ENCODE measurements at places on chromosomes 5 and 9. TPM values are rescaled to one million over a fixed set of nuclear protein-coding genes. Genes with fewer than 3 reads are reported as not detected.

The FAM221B gene
- total RNA-seq, result not detected

The GARNL3 gene
- 3.3 TPM for total RNA-seq

The FAM81B gene
- total RNA-seq, result not detected

The CNOT8 gene
- total RNA-seq, result 42.7 TPM

The DRD1 gene
- not detected for total RNA-seq

The GPR21 gene
- total RNA-seq, result 3.8 TPM

The ADGRD2 gene
- under 0.01 TPM for total RNA-seq

The JAKMIP2 gene
- total RNA-seq, result not detected

The SH3GL2 gene
- total RNA-seq, result 0.06 TPM

The SLC22A4 gene
- 4.7 TPM for total RNA-seq

The PTGES2 gene
- 63.5 TPM for total RNA-seq

The NTNG2 gene
- total RNA-seq, result under 0.01 TPM

The MYMK gene
- total RNA-seq, result not detected

The TRIM14 gene
- total RNA-seq, result 2.8 TPM

The SPINK4 gene
- total RNA-seq, result not detected

The HRCT1 gene
- 0.32 TPM for total RNA-seq

The CCNJL gene
- total RNA-seq, result 3.2 TPM

The MARVELD2 gene
- 4.4 TPM for total RNA-seq

The GLDC gene
- 4.3 TPM for total RNA-seq

The SERINC5 gene
- total RNA-seq, result 5.8 TPM

The ZNF354C gene
- total RNA-seq, result 4.4 TPM

The SAPCD2 gene
- 13.6 TPM for total RNA-seq

The PCDHGB3 gene
- 8.4 TPM for total RNA-seq

The N4BP3 gene
- 35.4 TPM for total RNA-seq

The GRIN3A gene
- not detected for total RNA-seq

The PRDM9 gene
- not detected for total RNA-seq

The SLC36A2 gene
- not detected for total RNA-seq

The TRAF2 gene
- 35.2 TPM for total RNA-seq

The SLC27A6 gene
- not detected for total RNA-seq

The RAB3C gene
- total RNA-seq, result 2.3 TPM

The DIPK1B gene
- total RNA-seq, result 109 TPM

The EIF4E1B gene
- not detected for total RNA-seq

The TBC1D13 gene
- 16.0 TPM for total RNA-seq

The CARTPT gene
- total RNA-seq, result not detected

The LCN6 gene
- total RNA-seq, result not detected

The ITGA2 gene
- 30.0 TPM for total RNA-seq

The PCDHB6 gene
- 0.25 TPM for total RNA-seq

The TRPM3 gene
- total RNA-seq, result not detected

The PCDHB13 gene
- 3.3 TPM for total RNA-seq

The ADAMTSL2 gene
- total RNA-seq, result under 0.01 TPM

The LHX6 gene
- 14.1 TPM for total RNA-seq

The RNF180 gene
- 2.3 TPM for total RNA-seq

The C9 gene
- 0.57 TPM for total RNA-seq

The GABRA6 gene
- total RNA-seq, result not detected

The FGF10 gene
- total RNA-seq, result not detected

The BSPRY gene
- total RNA-seq, result not detected

The QRFP gene
- total RNA-seq, result not detected

The CCDC192 gene
- not detected for total RNA-seq

The F2RL1 gene
- total RNA-seq, result 111 TPM
